Fibroblast of upper back skin (primary cell): ENCODE measurements at places on chromosomes 5 and 9.

DNA sequence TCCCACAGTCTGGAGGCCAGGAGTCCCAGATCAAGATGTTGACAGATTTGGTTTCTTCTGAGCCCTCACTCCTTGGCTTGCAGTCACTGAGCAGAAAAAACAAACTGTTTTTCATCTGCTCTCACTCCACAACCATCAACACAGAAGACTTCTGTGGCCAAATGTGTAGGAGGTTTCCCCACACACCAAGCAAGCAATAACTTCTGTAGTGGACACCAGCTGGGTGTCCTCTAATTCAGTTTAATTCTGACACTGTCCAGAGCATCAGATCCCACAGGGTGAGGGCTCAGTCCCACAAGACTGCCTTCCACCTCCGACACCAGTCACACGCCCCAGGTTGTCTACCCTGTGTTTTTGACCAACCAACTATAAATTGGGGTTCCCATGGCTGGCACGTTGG, 209.9 kb downstream of the AOPEP start:
- DNase-seq, result no peak

- no peak for DNase-seq
Observed at GRCh38 chr9:99015890-99016289, 72.2 kb downstream of the COL15A1 start.

DNA sequence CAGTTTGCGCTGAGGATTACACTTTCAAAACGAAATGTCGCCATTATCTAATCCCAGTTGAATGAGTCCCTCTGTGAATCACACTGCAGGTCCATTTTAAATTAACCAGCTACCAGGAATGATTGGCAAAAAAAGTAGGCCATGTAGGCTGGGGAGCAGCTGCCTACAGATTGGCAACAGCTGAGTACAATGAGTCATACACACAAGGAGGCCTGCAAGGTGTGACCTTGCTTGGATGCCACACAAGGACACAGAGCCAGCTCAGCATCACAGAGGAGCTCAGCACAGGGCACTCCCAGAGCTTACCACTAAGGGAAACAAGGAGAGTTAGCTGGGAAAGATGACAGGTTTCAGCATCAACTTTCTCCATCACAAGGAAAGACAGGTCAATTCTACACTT, 12.9 kb downstream of the HAVCR1 start:
- DNase-seq, result no peak

DNA sequence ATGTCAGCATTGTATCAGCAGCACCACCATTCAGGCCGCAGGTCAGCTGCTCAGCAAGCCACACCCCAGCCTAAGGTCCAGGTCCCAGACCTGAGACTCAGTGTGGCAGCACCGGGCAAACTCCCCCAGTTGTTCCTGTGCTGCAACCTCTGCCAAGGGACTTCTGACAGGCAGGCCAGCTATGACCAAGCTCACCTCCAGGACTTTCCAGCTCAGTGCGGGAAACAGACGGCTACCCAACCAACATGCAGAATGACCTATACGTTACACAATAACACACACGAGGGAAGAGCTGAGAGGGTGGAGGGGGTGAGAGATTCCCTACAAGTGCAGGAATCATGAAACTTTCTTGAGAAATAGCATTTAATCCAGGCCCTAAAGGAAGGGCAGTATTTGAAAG, 143.7 kb downstream of the FSTL4 start:
- DNase-seq, result no peak

GRCh38 chr5:55638455-55638854, 73.7 kb downstream of the SLC38A9 start:
- no peak for DNase-seq

GRCh38 chr9:130714586-130715110, 21.1 kb downstream of the EXOSC2 start:
- no peak for DNase-seq

DNA sequence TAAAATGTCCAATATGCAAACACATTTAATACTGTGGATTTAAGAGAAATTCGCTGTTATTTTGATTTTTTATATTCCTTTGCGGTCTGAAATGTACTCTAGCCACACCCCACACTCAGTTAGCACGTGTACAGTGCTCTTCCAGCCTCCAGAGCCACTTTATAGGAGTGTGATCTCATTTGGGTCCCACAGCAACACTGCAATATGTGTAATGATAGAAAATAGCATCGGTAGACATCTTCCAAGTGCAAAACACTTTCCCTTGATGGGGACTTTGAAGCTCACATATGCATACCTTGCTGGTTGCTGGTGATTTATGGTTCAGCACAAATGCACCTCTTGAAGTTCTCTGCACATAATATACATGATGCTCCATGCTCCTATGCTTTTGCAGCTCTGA, 148.3 kb downstream of the GAS1 start:
- DNase-seq, result no peak

DNA sequence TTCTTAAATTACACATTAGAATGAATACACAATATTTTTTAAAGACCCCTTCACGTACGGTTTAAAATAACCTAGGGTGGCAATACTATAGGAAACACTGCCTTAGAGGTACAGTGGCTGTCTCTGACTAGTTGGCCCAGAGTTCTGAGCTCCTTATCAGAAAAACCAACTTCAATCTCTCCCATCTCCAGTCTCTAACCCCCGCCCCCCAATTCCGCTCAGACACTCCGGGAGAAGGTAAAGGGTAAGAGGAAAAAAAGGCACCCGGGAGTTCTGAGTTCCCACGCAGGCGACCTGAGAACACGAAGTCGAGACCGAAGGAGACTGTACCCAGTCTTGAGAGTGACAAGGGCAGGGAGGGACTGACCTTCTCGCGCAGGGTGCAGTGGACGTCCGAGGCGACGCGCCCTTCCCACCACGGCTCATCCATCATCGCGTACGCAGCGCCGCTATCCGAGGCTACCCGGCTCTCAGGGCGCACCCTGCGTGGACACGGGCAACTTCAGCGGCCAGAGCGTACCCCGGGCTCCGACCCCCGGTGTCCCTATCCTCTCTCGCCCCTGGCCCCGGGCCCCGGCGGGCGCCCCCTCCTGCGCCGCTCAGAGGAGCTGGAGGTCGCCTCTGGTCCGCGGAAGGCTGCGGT, 752 bp downstream of the CCNJL start:
- no peak for DNase-seq

DNA sequence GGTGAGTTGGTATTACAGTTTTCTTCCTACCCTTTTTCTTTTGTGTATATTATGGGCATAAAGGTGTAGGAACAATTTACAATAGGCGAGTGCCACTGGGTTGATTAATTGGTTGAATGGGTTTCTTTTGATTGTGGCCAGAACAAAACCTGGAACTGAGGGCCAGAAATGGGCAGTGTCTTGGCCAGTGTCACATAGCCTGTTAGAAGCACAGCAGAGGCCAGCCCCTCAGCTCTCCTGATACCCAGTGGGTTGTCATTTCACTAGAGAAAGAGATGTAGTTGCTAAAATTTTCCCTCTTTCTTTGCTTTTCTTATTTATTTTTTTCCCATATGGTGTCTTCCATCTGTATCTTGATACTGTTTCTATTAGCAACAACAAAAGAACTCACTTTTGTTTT, 38.8 kb upstream of the SEMA6A start:
- DNase-seq, result no peak

DNA sequence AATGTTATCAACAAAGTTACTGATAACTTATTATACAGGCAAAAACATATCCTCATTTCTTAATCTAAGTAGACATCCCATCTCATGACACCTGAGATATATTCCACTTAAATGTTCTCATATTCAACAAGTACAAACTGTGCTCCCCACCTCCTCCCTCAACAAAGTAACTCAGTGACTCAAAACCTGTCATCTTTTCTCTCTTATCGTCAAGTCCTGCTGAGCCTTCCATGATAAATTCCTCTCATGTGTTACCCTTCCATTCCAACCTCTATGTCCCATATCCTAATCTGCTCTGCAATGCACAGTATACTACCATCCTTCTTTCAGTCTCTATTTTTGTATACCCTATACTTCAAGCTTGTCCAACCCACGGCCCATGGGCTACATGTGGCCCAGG, 13.6 kb downstream of the RNF145 start:
- DNase-seq, result no peak

DNA sequence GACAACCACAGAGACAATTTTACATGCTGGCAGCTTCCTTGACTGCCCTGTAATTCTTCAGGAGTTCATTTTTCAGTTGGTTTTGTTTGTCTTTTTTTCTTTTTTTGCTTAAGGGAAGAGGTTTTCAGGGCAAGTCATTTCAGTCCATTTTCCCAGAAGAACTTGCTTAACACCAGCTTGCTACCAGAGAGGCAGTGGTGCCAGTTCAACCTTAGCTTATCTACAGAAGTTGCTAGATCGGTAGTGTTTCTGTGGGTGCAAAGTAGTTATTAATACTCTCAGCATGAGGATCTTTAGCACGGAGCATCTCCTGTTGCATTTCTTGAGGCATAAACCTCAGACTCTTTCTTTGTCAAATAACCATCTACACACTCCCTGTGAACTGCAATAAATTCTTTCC, 1.1 kb downstream of the SPEF2 start:
- DNase-seq, result no peak
